ENCODE measurements at places on chromosomes 16 and 17. TPM values are rescaled to one million over a fixed set of nuclear protein-coding genes. Genes with fewer than 3 reads are reported as not detected.

The CX3CL1 gene
- total RNA-seq: 2.5 TPM

The CRYM gene
- 0.13 TPM for total RNA-seq

The SALL1 gene
- total RNA-seq: under 0.01 TPM

The ADAM11 gene
- total RNA-seq: 1.3 TPM

The GLTPD2 gene
- total RNA-seq: not detected

The SEZ6L2 gene
- 1.1 TPM for total RNA-seq
